ENCODE measurements at places on chromosomes 2 and 18. TPM values are rescaled to one million over a fixed set of nuclear protein-coding genes. Genes with fewer than 3 reads are reported as not detected.

DNA sequence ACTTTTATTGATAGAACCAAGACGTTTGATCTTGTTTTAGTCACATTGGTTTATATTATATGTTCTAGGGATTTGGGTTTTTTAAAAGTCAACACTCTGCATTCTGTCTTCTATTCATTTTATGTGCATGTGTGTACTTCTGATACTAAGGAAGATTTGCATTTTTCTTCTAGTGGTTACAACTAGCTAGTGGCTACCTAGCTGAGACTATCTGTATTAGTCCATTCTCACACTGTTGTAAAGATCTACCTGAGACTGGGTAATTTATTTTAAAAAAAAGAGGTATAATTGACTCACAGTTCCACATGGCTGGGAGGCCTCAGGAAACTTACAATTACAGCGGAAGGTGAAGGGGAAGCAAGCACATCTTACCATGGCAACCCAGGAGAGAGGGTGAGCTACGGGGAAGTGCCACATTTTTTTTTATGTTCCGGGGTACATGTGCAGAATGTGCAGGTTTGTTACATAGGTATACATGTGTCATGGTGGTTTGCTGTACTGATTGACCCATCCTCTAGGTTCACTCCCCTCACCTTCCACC is 69.9 kb downstream of the SP100 start:
- H3K36me3 ChIP-seq = peaks cover 91% of the 10 kb centered on the region
- no peak for DNase-seq
- no peaks in the 10 kb centered on the region for H3K27me3 ChIP-seq
- H3K4me1 ChIP-seq = peaks cover 6% of the 10 kb centered on the region
- no peak overlapping the region for H3K27ac ChIP-seq

- no peak overlapping the region for H3K4me3 ChIP-seq
- peaks cover 4% of the 10 kb centered on the region for H3K27me3 ChIP-seq
- no peak overlapping the region for H3K27ac ChIP-seq
- no peak for DNase-seq
- peaks cover 9% of the 10 kb centered on the region for H3K4me1 ChIP-seq
Observed at GRCh38 chr2:62660582-62661262, 44.8 kb upstream of the EHBP1 start.

SPP2 gene
- total RNA-seq = not detected

GRCh38 chr2:205679410-205680009 is 2.8 kb upstream of the NRP2 start:
- no peak overlapping the region for H3K4me3 ChIP-seq
- H3K27me3 ChIP-seq = peaks cover 49% of the 10 kb centered on the region
- H3K4me1 ChIP-seq = peaks cover 23% of the 10 kb centered on the region
- no peak overlapping the region for H3K27ac ChIP-seq
- H3K36me3 ChIP-seq = no peaks in the 10 kb centered on the region
- no peak for DNase-seq

GRCh38 chr2:210198326-210198725 is 26.9 kb downstream of the ACADL start:
- no peaks in the 10 kb centered on the region for H3K4me1 ChIP-seq
- no peaks in the 10 kb centered on the region for H3K36me3 ChIP-seq
- no peak for DNase-seq
- H3K4me3 ChIP-seq = no peak overlapping the region
- H3K27me3 ChIP-seq = peaks cover 18% of the 10 kb centered on the region

DNA sequence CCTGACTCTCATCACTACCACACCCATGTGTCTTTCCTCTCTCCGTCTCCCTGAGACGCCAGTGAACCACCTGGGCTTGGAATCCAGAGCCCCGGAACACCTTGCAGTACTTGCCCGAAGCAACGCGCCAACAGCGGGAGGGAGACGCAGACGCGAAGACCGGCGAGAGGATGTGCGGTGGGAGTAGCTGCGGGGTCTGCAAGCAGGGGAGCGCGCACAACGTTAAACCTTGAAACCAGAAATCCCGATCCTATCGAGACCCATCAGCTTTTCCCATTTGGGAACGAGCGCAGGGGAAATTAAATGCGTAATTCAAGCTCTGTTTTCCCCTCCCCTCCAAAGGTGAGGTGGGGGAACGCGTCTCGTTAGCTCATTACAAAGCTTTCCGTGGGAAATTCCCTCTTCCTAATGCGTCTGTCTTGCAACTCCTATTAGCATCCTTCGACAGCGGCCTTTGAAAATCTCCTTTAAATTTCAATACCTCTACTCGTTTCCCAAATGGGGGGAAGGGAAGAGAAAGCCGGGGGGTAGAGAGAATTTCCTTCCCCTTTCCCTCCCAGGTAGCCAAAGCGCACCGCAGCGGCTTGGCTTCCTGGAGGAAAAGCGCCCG is 421 bp upstream of the CNTNAP5 start:
- H3K4me1 ChIP-seq = no peaks in the 10 kb centered on the region
- peaks cover 3% of the 10 kb centered on the region for H3K27me3 ChIP-seq
- DNase-seq = no peak
- H3K36me3 ChIP-seq = no peaks in the 10 kb centered on the region
- no peak overlapping the region for H3K27ac ChIP-seq
- H3K4me3 ChIP-seq = no peak overlapping the region

Measured in activated CD4-positive, alpha-beta memory T cell treated with anti-CD3 and anti-CD28 coated beads, Interleukin-2, amount 10 ng/mL, durations not matched to agents 7 days and 5 days (primary cell).